ENCODE measurements at places on chromosomes 16 and 17.

- DNase-seq = peak; percentile 66
These were observed 76.3 kb downstream of the GAS7 start for GRCh38 chr17:10121971-10122707.

GRCh38 chr16:59236804-59237458, 502.8 kb upstream of the GOT2 start:
- no peak for DNase-seq

DNA sequence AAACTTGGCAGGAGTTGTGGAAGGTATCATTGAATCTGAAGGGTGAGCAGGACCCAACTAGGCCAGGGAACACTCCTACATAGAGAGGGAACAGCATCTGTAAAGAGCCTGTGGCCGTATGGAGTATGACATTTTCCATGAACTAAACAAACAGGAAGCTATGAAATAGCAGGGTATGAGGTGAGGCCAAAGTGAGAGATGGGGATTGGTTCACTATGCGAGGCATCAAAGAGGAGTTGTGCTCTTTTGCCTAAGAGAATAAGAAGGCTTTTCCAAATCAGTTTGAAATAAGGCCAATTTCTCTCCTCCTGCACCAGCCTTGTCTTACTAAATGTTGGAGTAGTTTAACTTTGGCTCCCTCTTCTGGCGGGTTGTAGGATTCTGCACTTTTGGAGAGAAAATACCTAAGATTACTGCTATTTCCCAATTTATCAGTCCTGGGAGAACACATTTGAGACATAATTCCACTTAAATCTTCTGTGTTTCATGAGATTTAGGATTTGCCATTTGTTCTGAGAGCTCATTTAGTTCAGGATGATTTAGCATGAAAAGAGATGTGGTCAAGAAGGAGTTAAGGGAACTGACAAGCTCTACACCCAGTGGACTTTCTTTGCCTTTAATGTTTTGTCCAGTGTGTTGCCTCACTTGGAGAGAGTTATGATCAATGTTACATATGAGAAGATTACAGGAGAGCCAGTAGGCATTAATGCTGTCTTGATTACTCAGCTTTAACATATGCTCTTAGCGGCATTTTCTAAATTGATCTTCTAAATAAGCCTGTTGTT, 55.4 kb downstream of the TNRC6C start:
- peak; percentile 54 for DNase-seq

DNA sequence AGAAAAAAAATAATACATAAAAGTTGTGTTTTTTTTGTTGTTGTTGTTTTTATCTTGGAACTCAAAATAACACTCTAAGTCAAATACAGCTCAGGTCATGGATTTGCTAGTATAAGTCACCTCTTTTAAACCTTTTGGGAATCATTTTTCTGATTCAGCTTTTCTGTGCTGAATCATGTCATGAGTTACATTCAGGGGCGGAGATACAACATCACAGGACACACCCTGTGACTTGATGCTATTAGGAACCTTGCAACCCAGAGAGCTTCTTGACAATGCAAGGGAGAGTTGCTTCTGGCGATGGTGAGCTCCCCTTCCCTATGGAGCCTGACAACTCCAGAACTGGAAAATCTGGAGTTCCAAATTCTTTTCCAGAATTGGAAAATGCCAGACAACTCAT, 358.3 kb upstream of the C16orf82 start:
- DNase-seq = no peak

- DNase-seq = no peak
These were observed 16.7 kb downstream of the GNGT2 start for GRCh38 chr17:49193513-49194296.

GRCh38 chr17:61354895-61355874, 44.5 kb upstream of the TBX2 start:
- no peak for DNase-seq

GRCh38 chr17:57277923-57278604, 21.7 kb downstream of the MSI2 start:
- DNase-seq = no peak

GRCh38 chr16:67926181-67926750, 5.4 kb downstream of the CTRL start:
- DNase-seq = no peak

GRCh38 chr17:63138713-63139112, 172.7 kb downstream of the TANC2 start:
- DNase-seq = no peak

DNA sequence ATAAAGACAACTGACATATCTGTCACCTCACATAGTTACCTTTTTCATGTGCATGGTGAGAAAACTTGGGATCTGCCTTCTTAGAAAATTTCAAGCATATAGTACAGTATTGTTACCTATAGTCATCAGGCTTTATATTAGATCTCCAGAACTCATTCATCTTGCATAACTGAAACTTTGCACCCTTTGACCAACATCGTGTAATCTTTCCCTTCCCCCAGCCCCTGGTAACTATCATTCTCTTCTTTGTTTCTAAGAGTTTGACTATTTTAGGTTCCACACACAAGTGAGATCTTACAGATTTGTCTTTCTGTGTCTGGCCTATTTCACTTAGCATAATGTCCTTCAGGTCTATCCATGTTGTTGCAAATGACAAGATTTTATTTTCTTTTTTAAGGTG, 22.9 kb upstream of the TBX4 start:
- no peak for DNase-seq

DNA sequence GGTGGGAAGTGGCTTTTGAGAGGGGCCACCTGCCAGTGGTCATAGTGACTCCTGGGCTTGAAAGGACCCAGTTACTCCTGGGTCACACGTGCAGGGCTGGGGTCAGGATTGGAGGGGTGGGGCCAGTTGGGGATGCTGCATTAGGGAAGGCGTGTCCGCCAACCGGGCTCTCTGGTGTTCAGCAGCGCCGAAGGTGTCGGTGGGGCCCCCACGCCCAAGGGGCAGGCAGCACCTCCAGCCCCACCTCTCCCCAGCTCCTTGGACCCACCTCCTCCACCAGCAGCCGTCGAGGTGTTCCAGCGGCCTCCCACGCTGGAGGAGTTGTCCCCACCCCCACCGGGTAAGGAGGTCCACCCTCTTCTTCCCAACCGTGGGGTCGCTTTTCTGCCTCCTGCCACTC, 9.5 kb downstream of the ABI3 start:
- DNase-seq = no peak

DNA sequence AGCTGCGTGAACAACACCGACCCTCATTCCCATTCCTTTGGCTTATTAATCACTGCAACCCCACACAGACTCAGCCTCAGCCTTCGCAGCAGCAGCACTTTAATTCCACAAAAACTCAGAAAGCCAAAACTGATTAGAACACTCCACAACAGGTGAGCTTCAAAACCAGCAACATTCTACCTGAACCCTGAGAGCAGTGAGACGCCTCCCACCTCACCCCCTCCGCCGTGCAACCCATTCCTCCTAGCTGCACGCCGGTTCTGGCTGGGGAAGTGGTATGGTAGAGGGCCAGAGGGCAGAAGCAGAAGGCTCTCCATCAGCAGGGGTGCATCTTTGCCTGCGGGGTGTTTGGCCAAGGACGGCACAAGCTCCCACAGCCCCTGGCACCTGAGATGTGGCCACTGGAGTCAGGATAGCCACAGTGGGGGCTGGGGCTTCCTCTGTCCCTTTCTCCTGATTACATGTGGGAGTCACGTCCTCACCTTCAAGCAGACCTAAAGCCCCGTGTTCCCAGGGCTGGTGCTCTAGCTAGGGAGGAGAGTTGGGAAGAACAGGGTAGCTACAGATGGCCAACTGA, 1.6 kb downstream of the BORCS6 start:
- DNase-seq = no peak

- no peak for DNase-seq
These were observed 1239.8 kb upstream of the GOT2 start for GRCh38 chr16:59973966-59974365.

DNA sequence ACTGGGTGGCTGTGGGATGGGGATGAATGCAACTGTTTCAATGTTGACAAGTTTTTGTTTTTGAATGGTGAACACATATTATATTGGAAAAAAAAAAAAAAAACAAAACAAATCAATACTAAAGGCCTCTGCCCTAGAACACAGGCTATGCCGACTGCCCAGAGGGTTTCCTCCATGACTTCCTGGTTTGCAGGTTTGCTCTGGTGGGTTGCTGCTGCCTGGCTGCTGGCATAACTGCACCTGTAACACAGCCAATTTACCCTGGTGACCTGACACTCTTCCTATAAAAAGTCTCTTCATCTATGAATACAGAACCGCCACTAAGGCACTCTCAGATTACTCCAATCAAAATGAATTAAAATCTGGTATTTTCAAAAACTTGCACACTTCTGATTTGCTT, 10.4 kb downstream of the GLYR1 start:
- no peak for DNase-seq

GRCh38 chr16:11379420-11379819, 34.2 kb downstream of the RMI2 start:
- DNase-seq = peak; percentile 33

DNA sequence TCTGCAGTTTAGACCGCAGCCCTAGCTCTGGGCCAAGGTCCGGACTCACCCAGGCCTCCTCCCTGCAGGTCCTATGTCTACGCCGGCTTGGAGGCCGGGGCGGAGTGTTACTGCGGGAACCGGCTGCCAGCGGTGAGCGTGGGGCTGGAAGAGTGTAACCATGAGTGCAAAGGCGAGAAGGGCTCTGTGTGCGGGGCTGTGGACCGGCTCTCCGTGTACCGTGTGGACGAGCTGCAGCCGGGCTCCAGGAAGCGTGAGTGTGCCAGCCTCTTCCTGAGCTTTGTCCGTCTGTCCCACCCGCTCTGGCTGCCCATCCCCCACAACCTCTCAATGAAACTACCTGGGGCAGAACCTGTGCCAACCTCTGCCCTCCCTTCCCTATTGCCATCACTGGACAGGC, 20.1 kb downstream of the WSCD1 start:
- no peak for DNase-seq

DNA sequence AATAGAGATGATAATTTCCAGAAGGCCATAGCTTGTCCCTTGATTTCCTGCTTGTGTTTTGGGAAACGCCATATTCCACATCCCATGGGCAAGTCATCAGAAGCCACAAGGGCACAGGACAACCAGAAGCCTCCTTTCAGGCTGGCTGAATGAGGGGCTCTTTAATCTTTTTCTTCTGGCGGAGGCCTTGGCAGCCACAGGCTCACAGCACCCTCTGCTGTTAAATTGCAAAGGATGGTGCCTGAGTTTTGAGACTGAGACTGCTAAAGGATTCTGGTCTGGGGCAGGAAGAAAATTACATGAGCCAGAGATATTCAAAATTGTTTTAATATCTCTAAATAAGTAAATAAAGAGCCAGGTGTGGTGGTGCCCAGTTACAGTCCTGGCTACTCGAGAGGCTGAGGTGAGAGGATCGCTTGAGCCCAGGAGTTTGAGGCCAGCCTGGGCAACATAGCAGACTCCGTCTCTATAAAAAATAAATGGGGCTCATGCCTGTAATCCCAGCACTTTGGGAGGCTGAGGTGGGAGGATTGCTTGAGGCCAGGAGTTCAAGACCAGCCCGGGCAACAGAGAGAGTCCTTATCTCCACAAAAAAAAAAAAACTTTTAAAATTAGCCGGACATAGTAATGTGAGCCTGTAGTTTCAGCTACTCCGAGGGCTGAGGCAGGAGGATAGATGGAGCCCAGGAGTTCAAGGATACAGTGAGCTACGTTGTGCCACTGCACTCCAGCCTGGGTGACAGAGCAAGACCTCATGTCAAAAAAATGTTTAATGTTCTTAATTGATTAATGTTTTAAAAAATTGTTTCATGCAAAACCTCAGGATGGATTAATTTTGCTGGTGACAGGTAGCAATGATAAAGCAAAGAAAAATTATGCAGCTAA, 26.3 kb downstream of the AARSD1 start:
- peak; percentile 29 for DNase-seq

GRCh38 chr17:17151055-17151454, 55.1 kb downstream of the PLD6 start:
- no peak for DNase-seq

GRCh38 chr17:19348081-19348650, 14.4 kb downstream of the B9D1 start:
- no peak for DNase-seq

DNA sequence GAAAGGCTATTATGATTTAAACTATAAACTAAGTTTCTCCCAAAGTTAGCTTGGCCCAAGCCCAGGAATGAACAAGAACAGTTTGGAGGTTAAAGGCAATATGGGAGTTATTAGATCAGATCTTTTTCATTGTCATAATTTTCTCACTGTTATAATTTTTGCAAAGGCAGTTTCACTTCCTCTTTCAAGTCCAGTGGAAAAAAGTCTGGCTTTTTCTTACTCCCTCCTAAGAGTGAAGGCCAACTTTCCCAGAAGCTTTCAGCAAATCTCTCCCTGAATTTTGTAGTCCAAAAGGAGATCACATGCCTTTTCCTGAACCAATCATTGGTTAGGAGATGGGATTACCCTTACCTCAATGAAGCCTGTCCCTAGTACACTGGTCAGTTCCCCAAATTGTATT, 9.1 kb upstream of the BLMH start:
- DNase-seq = no peak

DNA sequence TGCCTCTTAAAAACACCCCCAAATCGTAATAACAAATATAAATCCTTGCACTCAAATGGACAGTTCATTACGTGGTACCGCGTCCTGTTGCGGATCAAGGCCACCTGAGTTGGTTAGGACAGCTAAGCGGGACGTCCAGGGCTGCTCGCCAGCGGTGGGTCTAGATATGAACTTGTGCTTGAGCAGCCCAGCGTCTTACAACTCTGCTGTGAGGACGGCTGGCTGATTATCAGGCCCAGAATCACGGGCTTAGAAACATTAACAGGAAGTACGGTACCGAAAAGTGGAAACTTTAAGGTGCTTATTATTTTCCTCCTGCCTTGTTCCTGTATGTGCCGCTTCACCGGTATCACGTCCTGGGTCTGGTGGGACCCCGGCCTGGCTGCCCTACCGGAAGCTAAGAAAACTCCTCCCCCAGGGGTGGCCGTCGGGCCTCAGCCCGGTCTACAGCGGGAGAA, 832 bp upstream of the SRRM2 start:
- no peak for DNase-seq

- no peak for DNase-seq
These were observed 44.6 kb downstream of the VPS35L start for GRCh38 chr16:19599968-19600716.

DNA sequence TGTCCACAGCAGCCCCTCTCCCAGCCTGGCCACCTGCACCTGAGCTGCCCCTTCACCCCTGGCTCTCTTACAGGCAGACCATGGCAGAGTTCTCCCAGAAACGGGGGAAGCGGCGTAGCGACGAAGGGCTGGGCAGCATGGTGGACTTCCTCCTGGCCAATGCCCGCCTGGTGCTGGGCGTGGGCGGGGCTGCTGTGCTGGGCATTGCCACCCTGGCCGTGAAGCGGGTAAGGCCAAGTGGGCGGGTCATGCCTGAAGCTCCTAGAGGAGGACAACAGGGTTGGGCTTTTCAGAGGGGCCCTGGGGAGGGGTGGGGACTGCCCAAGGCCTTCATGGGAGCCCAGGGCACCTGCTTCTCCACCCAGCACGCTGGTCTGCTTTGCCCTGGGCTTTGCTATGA, 2.2 kb downstream of the MIEF2 start:
- no peak for DNase-seq

GRCh38 chr17:34859652-34860051, 101.6 kb downstream of the CCT6B start:
- no peak for DNase-seq

DNA sequence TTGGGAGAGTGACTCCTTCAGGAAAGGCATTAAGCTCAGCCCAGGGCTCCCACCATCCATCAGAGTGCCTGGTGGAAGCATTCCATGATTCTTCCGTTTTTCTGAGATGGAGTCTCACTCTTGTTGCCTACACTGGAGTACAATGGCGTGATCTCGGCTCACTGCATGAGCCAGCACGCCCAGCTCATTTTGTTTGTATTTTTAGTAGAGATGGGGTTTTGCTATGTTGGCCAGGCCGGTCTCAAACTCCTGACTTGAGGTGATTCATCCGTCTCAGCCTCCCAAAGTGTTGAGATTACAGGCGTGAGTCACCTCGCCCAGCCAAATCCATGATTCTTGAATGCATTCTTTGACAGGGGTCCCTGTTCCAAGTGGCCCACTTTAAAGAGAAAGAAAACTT, 23.1 kb downstream of the MIS12 start:
- no peak for DNase-seq

Measured in CD4-positive, alpha-beta T cell treated with Interleukin-4 for 1 hour (primary cell).